Central memory CD8-positive, alpha-beta T cell (primary cell): ENCODE measurements at places on chromosomes 7 and 10.
A peak's percentile ranks its signal among the peaks of the same experiment; 100 is the strongest.

DNA sequence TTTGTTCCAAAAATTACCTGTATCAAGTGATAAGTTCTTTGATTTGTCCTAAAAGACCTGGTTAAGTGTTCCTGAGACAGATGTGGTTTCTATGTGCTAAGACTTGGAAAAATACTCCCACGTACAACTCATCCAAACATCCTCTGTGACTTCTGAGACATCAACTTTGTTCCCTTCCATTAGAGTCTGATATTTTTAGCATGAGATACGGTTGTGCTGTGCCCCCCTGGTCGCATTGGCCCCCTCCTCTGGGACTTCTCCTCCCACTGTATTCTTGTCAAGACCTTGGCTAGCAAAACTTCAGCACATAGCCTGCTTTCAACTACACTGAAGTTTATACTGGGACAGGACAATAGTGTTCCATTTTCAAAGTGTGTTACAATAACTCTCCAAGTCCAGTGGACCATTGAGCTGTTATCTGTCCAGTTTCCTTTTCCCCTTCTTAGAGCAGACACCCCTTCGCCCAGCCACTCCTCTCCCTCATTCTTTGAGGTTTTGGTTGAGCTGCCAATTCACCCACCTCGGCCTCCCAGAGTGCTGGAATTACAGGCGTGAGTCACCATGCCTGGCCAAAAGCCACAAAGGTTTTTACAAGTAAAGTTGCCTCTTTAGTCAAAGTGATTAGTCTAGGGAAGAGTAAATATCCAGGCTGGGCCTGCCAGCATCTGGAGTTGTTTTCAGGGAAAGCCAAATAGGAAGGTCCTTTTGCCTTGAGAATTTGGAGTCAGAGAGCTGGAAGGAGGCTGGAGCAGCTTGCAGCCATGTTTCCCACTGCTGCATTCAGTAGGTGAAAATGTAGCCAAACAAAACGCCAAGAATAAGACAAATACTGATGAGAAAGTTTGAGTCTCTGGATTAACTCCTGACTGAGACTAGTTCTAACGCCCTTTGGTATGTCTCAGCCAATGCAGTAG lies 17.8 kb upstream of the PDLIM1 start:
- no peak for DNase-seq

GRCh38 chr10:9334270-9334669 lies 1279.8 kb downstream of the GATA3 start:
- no peak for DNase-seq

DNA sequence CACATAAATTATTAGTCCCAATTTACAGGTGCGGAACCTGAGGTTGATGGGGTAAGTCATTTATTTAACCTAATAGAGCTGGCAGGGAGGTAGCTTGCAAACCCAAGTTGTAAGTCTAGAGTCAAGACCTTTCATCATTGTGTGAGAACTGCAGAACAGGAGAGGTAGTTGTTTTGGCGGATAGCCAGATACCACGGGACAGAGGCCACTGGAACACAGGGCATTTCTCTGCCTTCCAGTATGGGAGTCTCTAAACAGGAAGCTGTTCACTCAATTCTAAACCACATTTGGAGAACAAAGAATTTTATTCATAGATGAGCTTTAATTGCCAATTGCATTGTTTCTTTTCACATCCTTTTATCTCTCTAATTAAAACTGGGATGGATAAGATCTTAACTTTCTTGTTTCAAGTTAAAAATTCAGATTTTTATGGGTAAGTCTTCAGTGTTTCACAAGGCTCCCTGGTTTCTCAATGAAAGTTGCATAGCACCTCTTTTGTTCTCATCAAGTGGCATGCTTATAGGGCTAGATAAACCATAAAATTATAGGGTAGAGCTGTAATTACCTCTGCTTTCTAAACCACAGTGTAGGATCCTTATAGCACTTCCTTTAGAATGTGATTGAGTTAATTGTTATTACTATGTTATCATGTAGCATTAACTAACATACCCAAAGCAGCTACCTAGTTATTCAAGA lies 489.0 kb downstream of the GATA3 start:
- DNase-seq, result no peak

DNA sequence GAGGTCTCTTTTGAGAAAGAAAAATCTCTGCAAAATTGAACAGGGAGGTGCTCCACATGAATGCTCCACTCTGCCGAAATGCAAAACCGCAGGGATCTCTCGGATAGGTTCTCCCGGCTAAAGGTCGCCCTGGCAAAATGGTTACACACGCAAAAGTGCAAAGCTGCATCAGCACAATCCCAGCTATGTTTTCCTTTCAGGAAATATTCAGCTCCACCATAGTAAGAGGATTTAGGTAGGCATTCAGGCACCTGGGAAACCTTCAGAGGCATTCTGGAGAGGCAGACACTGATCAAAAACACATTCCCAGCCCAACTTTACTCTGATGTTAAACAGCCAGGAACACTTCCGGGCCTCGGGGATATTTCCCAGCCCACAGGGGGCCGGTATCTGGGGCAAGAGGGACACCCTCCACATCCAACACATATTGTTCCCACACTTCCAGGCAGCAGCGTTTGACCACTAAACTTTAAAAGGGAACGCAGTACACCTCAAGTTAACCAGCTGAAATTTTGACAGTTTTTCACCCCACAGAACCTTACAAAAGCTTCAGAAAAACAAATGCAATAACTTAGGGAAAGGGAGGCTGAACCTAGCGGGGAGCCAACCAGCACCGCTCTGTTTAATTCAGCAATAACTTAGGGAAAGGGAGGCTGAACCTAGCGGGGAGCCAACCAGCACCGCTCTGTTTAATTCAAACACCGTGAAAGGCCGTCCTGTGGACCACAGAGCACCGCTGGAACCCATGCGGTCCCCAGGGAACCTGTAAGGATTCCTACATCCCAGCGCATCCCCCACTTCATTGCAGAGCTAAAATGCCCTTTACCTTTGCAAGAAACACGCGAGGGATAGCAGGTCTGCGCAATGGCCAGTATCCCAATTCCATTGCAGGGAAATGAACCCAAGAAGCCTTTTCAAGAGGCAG lies 45.9 kb downstream of the TNS3 start:
- no peak for DNase-seq

DNA sequence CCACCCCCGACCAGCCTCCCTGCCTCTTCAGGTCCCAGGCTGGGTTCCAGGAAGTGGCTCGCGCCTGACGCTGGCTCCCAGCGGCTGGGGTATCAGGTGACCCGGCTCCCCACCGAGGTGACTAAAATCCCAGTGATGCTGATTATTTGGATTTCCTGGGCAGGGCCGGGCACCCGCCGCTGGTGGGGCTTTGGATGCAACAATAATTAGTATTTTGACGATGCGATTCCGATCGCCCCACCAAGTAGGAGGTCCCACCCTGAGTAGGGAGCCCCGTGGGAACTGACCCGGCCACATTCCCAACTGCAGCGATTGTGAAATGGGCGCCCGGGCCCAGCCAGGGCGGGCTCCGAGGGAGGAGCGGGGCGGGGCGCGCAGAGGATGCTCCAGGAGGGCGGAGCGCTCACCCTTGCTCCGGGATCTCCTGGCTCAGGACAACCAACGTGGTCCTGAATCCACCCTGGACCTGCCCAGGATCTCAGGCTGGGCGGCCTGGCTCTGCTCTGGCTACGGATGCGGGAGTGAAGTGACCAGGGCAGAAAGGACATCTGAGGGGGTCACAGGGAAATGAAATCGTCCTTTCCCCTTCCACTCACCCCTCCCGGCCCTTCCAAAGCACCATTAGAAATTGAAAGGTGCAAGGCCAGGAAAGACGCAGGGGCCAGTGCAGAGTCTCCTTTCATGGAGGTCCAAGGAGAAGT lies 32.6 kb downstream of the DUSP5 start:
- no peak for DNase-seq

- no peak for DNase-seq
Observed at GRCh38 chr10:49023752-49024151, 84.1 kb upstream of the LRRC18 start.

- no peak for DNase-seq
Observed at GRCh38 chr10:133084491-133084890, 3.2 kb upstream of the ADGRA1 start.

- no peak for DNase-seq
Observed at GRCh38 chr7:112134039-112134438, 72.2 kb downstream of the DOCK4 start.

GRCh38 chr10:124356701-124357560 lies 61.8 kb downstream of the OAT start:
- DNase-seq, result no peak

GRCh38 chr10:103476046-103476768 lies 2.8 kb downstream of the CALHM3 start:
- no peak for DNase-seq

- DNase-seq, result no peak
Observed at GRCh38 chr7:108492742-108493141, 33.2 kb downstream of the PNPLA8 start.

DNA sequence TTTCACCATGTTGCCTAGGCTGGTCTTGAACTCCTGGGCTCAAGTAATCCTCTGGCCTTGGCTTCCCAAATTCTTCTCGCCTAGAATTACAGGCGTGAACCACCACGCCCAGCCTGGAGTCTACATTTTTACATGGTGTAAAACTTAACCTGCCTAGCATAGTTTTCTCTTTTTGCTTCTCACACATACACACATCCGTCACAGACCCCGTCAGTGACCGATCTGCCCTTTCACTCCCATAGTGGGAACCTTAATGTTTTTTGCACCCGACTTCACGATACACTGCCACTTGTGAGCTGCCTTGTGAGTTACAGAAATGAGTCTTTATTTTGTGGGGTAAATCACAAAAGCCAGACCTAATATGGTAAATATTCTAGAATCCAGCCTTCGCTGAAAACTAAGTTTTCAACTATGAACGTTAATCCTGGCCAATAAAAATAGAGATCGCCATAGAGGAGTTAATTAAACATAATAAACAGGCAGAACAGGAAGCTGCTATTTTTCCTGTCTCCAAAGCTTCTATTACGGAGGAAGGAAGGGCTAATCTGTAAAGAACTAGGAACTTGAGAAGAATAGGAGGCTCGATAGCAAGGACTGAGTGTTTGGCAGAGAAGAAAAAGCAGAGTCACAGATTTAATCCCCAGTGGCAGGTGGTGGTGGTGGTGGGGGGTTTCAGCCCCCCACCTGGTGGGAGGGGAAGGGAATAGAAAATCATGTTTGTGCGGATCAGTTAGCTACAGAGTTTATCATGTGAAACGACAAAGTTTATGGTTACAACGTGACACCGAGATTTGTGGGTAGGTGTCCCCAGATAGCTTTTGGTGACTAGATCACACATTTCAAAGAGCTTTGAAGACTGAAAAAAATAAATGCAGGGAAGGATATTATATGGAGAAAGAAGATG lies 14.7 kb upstream of the FAM171A1 start:
- no peak for DNase-seq

DNA sequence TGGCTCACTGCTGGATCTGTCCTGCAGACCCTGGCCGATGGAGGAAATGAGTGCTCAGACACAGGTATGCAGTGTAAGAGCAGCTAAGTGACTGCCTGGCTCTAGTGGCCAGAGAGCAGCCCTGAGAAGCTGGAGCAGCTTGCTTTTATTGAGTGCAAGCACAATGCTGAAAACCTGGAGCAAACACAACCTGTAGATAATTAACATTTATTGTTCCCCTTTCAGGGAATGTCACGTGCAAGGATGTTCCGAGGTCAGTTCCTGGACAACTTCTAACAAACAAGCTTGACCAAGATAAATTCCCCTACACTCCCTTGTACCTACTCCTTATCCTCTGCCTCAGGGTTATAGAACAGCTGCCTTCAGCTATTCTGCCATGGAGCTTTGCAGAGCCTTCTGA lies 31.3 kb downstream of the DDC start:
- DNase-seq, result no peak

DNA sequence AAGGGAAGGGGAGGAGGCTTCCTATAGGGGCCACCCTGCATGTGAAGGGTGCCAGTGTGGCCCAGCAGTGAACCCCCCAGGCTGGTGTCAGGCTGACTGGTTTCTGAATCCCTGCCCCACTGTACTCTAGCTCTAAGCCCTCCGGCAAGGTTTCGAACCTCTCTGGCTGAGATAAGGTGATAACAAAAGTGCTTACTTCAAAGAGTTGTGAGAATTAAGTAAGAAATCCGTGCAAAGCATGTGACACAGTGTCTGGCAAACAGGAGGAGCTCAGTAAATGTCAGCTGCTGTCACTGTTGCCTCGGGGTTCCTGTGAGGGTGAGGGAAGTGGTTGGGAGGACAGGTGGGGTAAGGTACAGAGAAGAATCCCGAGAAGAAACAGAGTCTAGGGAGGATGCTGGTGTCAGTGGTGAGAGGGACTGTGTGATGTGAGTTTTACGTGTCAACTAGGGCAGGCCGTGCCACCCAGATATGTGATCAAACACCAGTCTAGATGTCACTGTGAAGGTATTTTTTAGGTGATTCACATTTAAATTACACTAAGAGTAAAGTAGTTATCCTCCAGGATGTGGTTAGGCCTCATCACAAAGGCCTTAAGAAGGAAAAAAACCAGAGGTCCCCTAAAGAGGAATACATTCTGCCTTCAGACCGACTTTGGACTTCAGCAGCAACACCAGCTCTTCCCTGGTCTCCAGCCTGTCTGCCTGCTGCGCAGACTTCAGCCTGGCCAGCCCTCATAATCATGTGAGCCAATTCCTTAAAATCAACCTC lies 64.4 kb downstream of the BPGM start:
- peak; percentile 18 for DNase-seq

- DNase-seq, result no peak
Observed at GRCh38 chr10:22097696-22098095, 94.2 kb upstream of the DNAJC1 start.

DNA sequence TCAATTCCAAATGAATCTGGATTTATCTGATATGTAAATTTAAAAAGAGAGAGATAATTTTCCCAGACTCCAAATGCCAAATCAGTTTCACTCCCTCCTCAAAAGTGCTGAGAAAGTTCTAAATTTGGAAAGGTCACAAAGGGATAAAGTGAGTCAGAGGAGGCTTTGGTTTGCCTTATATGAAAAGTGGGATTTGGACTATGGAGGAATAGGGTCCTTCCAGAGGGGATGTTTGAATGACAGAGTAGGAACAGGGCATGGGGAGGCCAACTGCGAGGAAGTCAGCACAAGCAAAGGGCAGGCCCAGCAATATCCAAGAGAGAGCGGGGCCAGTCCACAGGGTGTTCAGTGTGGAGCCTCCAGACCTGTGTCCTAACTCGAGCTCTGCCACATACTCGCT lies 9.8 kb upstream of the FAS start:
- no peak for DNase-seq

- DNase-seq, result no peak
Observed at GRCh38 chr10:50552308-50552707, 71.4 kb downstream of the SGMS1 start.

DNA sequence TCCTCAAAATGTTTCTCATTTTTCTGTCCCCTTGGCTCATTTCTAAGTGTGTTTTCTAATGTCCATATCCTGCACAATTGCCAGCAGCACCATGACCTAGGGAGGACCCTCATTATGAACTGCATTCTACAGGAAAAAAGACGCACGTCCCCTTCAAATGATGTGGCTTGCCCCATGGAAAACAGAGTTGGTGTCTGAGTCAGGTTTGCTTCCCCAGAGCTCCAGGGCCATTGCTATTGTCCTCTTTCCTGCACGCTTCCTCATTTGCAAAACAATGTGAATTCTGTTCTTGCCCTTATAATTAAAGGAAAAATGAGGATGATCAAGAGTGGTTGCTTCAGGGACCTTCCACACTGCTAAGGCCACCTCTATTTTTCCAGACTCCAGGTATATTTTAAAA lies 14.7 kb upstream of the ASB4 start:
- DNase-seq, result no peak
